ENCODE measurements at places on chromosomes 5 and 9.

DNA sequence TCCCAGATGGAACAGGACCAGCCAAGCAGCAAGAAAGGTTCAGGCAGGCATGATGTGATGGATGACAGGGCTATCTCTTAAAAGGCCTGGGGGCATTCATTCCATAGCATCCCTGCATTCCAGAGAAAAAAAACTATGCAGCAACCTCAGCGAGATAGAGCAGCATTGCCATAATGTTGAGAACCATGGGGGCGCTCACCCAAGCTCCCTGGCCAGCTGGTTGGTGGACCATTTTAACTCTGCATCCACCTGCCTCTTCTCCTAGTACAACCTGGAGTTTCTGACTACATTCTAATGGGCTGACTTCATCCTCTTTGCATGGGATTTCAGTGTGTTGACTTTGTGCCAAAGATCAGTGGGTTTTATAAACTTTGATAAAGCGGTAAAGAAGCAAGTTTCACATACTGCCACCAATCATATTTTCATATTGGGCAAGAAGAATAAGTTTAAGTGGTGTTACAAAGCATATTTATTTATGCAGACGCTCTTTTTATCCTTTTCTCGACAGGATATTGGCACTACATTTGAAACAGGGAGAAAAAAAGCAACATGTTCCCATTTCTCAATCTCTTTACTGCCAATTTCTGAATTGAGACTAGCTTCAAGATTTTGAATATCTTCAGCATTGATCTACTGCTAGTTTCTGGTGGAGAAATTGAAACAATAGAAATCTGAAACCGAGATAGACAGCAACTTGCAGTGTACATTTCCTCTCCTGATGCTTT, 378.3 kb upstream of the WWC1 start:
- DNase-seq: no peak

DNA sequence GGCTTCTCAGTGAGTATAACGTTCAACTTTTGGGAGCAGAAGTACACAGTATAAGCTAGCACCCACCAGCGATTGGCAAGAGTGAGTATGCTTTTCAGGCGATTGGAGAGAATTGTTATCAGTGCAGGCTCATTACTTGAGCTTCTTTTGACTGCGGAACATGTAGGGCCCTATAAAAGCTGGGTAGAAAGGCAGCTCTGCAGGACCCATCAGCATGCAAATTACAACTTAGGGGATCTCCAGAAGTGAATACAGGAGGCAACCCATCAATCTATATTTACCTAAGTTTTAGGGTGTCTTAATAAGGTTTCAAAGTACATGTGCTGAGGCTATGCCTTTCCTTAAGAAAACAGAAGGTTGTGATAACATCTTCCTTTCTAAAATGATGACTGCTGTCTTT, 225.0 kb downstream of the MLLT3 start:
- DNase-seq: no peak

- no peak for DNase-seq
Measured at GRCh38 chr5:168432903-168433302, 53.4 kb upstream of the RARS1 start.

- no peak for DNase-seq
Measured at GRCh38 chr5:36494841-36495601, 111.4 kb upstream of the SLC1A3 start.

DNA sequence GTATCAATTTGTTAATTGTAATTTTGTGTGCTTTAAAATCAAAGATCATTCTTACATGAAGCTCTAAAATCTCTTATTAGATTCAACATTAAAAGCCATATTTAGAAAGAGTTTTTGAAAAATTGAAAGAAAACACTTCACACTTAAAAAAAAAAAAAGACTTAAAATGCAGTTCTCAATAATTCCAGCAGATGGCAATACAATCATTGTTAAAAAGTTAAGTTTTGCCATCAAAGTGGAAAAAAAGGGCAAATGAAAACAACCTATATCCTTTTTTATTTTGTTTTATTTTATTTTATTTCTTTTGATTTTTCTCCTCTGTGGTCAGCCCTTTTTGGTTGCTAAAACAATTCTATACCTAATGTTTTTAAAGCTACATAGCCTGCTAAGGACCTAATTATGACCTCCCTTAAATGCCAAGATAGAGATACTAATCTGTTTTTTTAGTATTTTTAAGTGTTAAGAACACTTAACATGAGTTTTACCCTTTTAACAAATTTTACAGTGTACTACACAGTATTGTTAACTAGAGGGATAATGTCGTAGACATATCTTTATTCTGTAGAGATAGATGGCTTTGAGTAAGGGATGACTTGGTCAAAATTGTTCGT, 154.2 kb upstream of the DAB2 start:
- peak; percentile 4 for DNase-seq

- no peak for DNase-seq
Measured at GRCh38 chr5:40474250-40474649, 205.5 kb upstream of the PTGER4 start.

- no peak for DNase-seq
Measured at GRCh38 chr9:72977670-72978069, 24.8 kb upstream of the ALDH1A1 start.

DNA sequence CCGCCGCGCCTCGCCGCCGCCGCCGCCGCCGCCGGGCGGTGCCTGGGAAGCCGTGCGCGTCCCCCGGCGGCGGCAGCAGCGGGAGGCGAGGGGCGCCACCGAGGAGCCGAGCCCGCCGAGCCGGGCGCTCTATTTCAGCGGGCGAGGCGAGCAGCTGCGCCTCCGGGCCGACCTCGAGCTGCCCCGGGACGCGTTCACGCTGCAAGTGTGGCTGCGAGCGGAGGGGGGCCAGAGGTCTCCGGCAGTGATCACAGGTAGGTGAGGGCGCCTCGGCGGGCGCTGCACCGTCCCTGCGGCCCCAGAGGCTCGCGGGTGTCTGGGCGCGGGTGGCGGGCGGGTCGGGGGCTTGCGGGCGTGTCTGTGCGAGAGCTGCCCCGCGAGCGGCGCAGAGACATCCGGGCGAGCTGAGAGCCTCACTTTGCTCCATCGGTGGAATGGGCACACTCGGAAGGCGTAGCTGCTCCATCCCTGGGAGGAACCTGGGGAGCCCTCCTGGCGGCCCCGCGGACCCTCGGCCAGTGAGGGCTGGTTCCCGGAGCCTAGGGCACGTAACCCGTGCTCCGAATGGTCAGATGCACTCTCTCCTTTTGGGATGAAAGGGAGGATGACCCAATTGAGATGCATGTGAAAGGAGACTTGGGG, 864 bp downstream of the PAPPA start:
- DNase-seq: no peak

DNA sequence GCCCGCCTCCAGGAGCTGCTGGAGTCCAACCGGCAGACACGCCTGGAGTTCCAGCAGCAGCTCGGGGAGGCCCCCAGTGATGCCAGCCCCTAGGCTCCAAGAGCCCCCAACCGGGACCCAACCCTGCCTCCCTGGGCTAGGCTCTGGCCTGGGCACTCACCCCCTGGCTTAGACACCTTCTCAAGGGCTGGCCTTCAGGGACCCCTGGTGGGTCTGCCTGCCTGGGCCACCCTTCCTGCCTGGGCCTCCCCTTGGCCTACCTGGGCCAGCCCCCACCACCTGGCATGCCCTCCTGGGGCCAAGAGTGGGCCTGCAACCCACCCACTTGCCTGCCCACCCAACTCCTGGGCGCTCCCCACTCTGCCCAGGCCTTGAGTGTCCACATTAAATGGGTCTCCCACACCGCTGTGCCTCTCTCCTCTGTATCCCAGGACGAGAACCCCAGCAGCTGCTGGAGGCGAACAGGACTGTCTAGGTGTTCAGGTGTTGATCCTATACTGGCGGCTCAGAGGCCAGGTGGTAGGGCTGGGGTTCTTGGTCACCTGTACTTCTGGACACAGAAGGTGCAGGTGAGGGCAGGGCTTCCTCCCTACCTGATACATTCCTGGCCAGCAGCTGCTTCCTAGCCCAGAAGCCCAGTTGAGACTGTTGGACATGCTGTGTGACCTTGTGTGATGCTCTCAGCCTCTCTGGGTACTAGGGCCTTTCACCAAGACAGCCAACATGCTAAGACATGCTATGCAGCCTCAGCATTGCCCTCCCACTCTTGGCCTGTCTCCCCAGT, 3.6 kb downstream of the BBLN start:
- no peak for DNase-seq

- DNase-seq: no peak
Measured at GRCh38 chr9:32954642-32955041, 46.8 kb downstream of the APTX start.

DNA sequence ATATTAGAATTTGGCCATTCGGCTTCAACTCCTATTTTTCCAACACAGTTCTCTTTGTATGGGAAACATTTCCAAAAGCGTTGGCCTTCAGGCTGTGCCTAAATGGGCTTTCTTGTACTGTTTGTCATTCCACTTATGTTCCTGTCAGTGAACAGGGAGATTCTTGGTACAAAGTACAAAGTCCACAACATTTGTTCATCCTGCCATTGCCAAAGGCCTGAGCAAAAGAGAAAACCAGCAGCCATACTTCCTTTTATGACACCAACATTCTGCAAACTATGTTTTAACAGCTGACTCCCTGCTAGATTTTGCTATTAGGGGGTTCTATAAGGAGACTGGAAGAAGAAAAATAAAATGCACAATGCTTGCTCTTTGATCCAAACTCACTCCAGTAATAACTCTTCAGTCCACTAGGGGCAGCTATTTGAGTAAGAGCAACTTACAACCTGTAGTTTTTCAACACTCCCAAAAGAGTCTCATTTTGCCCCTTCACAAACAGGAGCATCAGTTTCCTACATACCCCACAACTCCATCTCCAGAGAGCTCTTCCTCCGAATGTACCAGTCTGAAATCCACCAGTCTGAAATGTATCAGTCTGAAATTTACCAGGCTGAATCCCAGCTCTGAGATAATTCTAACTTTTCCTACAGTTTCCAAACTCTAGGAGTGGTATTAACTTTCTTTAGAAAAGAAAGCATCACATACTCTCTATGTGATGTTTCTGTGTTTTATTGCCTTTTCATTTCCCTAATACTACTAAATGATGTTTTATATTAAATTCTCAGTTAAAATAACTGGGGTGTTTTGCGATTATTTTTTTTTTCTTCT, 693.8 kb downstream of the DNAH5 start:
- peak; percentile 8 for DNase-seq

- no peak for DNase-seq
Measured at GRCh38 chr5:176748073-176748966, 62.0 kb upstream of the UNC5A start.

- DNase-seq: no peak
Measured at GRCh38 chr5:124728331-124728967, 18.0 kb downstream of the ZNF608 start.

DNA sequence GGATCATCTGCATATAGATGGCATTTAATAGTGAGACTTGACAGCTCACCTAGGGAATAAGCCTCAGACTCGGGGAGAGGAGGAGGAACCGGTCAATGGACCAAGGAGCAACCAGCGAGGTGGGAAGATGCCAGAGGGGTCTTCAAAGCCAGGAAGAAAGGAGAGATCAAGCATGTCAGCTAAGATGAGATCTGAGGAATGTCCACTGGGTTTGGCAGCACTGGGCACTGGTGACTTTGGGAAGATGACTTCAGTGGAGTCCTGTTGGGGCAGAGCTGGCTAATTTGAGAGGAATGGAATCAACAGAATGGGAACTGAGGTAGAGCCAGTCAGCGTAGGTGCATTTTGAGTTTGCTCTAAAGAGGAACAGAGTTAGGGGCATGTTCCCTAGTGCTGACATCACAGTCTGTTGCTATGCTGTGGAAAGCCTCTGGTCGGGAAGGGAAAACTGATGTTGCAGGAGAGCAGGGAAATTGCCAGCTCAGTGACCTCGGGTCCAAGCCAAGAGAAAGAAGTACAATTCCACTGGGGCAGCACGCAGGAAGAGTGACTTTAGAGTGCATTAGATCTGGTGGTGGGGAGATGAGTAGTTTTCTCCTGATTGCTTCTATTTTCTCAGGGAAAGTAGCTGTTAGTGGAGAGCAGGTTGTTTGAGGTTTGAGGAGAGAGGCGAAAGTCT, 56.9 kb downstream of the ZNF618 start:
- no peak for DNase-seq

- no peak for DNase-seq
Measured at GRCh38 chr5:761059-761771, 23.3 kb downstream of the ZDHHC11B start.

DNA sequence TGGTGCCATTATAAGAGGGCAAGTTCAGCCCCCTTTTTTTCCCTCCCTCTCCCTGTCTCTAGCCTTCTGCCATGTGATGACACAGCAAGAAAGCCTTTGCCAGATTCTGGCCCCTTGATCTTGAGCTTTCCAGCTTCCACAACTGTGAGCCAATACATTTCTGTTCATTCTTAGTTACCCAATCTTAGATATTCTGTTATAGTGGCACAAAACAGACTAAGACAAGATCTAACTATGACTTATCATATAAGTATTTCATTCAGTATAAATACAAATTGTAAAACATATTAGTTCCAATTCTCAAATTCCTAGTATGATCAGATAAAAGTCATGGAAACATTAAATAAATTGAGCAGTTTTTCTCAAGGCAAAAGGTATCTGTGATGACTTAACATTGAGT, 276.3 kb downstream of the COX7C start:
- no peak for DNase-seq

DNA sequence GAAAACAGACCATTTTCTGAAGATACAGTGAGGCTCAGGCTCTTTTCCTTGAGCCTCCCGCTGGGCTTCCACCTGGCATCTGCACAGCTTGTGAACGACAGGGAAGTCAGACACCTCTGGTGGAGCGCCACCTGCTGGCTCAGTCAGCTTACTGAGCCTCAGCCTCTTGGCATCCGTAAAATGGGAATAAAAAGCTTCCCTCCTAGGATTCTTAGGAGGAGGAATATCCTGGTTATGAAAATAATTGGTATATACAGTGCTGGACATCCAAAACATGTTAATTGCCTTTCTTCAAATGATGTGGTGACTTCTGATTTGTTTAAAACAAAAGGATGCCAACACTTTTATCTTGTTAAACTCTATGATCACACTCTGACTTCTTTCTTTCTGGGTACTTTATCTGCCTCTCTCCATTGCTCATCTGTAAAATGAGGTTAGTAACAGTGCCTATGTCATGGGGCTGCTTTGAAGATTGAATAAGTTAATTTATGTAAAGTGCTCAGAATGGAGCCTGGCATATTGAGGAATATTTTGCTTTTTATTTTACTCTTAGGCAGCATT, 67.5 kb downstream of the MAMDC2 start:
- peak; percentile 52 for DNase-seq

- DNase-seq: no peak
Measured at GRCh38 chr5:123456242-123456641, 33.0 kb upstream of the CEP120 start.
